ENCODE measurements at places on chromosomes 3 and 15.
A peak's percentile ranks its signal among the peaks of the same experiment; 100 is the strongest.

GRCh38 chr3:13132281-13132680 is 59.1 kb upstream of the IQSEC1 start:
- DNase-seq, result no peak

- no peak for DNase-seq
These were observed 25.4 kb downstream of the ALS2CL start for GRCh38 chr3:46668116-46668515.

DNA sequence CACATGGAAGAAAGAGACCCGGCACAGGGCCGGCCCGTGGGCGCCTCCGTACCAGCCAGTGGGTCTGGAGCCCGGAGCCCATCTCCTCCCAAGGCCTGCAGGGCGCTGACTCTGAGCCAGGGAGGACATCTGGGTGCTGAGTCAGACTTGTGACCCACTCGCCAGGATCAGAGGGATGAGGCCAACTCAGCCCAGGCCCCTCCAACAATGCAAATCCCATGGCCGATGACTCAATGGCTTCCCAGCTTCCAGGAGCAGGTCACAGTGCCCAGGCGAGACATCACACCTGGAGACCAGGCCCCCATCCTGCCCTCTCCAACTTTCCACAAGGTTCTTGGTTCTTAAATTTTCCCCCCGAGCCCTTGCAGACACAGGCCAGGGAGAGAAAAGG is 95.1 kb downstream of the LRIG1 start:
- DNase-seq, result no peak

- DNase-seq, result no peak
These were observed 91.2 kb downstream of the EOMES start for GRCh38 chr3:27630885-27631284.

- no peak for DNase-seq
These were observed 847.6 kb downstream of the TBL1XR1 start for GRCh38 chr3:176349706-176350105.

- DNase-seq, result no peak
These were observed 8.5 kb downstream of the MYO5C start for GRCh38 chr15:52287114-52287513.

- no peak for DNase-seq
These were observed 391.9 kb upstream of the THBS1 start for GRCh38 chr15:39188930-39189329.

DNA sequence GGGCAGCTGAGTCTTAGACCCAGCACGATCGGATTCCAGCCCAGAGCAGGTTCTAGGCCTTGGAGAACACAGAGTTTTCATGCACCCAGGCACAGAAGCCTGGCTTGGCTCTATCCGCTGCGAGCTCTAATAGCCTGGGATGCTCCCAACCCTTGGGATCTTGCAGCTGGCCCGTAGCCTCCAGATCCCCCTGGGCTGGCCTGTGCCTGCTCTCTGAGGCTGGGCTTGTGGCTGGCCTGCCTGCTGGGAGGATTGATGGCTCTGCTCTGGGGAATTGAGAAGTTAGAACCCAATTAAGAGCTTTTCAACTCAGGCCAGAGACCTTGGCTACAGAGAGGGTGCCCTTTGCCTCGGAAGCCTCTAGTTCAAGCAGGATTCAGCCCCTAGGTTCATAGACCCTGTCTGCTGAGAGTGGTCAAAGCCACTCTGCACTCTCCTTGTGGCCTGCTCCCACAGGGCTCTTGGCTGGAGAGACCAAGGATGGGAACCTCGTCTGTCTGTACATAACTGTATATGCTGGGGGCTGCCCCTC is 64.4 kb downstream of the MAGEF1 start:
- no peak for DNase-seq

GRCh38 chr3:105375750-105376511 is 9.2 kb downstream of the ALCAM start:
- DNase-seq, result no peak

DNA sequence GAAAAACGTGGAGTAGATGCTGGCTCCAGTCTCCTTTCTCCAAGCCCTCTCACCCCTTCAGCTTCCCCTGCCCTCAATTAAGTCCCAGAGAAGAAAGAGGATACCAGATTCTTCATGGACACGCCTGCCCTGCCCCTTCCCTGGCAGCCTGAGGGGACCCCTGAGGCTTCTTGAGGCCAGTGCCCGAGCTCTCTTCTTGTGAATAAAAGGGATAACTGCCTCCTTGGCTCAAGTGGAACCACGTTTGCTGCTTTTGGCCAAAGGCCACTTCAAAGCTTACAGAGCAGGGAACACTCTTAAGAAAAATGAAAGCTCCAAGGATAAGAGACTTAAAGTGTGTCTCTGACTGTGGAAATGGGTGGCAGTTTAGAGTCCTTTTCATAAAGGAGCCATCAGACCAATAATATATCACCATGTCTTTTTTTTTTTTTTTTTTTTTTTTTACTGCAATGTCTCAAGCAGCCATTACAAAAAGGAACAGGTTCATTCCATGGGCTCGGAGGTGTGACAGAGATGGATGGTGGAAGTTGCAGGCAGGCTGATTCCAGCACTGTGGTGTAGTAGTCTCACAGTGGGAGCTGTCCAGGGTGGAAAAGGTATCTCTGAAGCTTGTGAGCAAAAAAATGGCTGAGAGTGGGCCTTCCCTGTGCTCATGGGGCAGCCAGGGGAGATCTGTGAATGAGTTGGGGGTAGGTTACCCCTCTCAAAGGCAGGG is 108.8 kb downstream of the SEMA5B start:
- no peak for DNase-seq

GRCh38 chr3:131048030-131048429 is 21.4 kb downstream of the NEK11 start:
- no peak for DNase-seq

GRCh38 chr3:142724682-142725356 is 985 bp downstream of the TRPC1 start:
- DNase-seq, result no peak

DNA sequence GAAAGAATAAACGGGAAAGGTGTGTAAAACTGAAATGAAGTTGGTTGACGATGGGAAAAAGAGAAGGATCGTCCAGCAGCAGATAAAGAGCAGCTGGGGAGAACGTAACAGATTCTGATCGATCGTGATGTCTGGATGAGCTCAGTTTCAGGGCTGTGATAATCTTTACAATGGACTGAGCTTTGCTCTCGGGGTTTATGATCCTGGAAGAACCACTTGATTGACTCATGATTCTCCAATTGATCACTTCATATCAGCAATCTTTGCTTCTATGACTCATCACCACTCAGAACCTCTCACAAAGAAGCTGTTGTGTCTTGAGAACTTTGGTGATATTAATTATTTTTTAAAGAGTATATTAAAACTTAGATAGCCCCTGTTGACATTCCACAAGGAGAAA is 690.7 kb downstream of the TUSC7 start:
- DNase-seq, result no peak

DNA sequence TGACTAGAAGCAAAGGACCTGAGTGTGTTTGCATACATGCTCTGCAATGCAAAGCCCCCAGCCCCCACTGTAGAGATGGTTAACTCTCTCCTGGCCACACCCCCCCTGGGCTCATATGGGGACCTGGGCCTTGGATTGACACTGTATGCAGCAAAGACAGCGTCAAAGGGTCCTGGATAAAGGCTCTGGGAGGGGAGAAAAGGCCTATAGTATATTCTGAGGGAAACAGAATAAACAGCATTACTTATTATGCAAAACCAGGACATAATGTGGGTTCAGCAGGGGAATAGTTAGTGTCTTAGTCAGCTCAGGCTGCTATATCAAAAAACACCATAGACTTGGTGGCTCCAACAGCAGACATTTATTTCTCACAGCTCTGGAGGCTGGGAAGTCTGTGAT is 158.7 kb downstream of the APBA2 start:
- DNase-seq, result no peak

DNA sequence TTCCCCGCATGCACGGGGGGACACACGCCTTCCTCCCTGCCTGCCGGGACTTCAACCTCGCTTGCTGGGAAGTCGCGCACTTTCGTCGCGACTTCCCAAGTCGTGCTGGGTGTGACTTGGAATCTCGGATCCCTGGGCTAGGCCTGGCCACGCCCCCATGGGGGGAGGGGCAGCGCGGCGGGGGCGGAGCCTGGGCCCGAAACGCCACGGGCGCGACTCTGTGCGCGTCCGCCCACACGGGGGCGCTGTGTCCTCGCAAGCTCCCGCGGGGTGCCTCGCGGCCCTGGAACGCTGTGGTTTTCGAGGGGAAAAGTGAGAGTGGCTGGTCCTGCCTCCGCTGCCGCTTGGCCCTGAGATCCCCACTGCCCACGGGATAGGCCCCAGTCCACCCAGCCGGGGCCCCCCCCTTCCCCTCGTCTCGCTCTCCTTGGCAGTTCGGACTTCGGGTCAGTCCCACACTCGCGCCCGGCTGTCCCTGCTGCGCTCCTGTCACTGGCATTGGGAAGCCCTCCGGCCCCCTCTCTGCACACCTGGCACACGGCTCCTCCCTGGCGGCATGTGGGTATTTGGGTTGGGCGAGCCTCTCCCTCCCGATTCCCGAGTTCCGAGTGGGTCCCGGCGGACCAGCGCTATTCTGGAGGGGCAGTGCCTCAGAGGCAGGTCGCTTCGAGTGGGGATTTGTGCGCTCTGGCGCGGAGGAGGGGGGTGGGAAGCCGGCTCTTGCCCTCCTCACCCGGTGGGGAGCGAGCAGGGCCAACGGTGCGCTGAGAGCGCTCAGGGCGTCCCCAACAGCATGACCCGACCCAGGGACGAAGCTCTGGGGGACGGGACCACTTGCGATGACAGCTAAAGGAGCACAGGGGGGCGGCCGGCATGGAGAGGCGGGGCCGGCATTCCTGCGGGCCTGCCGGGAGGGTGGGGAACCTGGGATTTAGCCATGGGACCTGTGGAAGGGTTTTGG is 23.6 kb downstream of the SEC61A1 start:
- peak; percentile 93 for DNase-seq

- no peak for DNase-seq
These were observed 180.5 kb downstream of the THSD4 start for GRCh38 chr15:71295603-71296314.

- no peak for DNase-seq
These were observed 2.1 kb downstream of the LPP start for GRCh38 chr3:188156056-188156455.

GRCh38 chr3:43863966-43864933 is 173.5 kb downstream of the ABHD5 start:
- no peak for DNase-seq

GRCh38 chr3:33722191-33722590 is 4.1 kb upstream of the CLASP2 start:
- DNase-seq, result no peak

GRCh38 chr15:89728254-89728653 is 22.8 kb downstream of the MESP1 start:
- no peak for DNase-seq

DNA sequence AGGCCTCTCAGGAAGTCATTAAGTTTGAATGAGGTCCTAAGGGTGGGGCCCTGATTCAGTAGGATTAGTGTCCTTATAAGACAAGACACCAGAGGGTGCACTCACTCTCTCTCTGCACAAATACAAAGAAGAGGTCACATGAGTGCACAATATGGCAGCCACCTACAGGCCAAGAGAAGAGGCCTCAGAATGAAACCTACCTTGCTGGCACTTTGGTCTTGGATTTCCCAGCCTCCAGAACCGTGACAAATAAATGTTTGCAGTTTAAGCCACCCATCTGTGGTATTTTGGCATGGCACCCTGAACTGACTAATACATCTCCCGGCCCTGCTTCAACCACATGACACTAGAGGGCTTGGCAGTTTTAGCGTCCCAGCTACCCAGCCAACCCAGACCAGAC is 73.9 kb upstream of the CHRNB4 start:
- peak; percentile 41 for DNase-seq

DNA sequence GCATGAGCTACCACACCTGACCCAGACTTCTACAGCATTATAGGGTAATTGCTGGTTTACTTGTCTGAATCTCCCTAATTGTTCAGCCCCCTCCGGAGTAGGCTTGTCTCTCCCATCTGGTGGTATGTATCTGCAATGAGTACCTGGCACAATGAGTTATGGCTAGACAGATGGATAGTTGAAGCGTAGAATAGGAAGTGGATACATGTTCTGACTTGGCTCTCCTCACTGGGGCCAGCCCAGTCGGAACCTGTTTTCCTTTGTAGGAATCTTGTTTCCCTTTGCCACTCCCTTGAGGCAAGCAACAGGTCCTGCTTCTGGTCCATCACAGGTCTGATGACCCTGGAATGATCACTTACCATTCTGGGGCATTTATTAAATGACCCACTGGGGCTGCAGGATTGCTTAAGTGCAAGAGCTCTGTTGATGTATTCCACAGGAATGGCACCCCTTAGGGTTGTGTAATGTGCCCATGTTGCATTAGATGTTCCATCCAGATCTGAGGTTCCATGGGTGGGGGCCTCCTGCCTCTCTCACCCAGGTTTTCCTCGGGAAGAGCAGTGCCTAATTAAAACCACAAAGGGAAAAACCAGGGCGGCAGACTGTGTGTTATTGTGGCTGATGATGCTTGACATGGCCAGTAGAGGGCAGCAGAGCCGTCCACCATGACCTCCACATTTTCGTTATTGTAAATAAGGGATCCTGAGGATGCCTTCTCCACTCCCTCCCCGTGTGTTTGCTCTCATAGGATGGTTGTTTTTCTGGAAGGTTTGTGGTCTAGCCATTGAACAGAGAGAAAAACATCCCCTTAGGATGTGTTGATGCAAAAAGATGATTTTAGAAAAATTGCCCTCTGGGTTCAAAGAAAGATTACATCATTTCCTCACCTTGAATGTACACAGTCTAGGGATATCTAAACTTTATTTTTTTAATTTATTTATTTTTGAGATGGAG is 58.0 kb downstream of the CMTM8 start:
- peak; percentile 72 for DNase-seq

GRCh38 chr3:182970811-182971418 is 9.4 kb downstream of the DCUN1D1 start:
- DNase-seq, result no peak

DNA sequence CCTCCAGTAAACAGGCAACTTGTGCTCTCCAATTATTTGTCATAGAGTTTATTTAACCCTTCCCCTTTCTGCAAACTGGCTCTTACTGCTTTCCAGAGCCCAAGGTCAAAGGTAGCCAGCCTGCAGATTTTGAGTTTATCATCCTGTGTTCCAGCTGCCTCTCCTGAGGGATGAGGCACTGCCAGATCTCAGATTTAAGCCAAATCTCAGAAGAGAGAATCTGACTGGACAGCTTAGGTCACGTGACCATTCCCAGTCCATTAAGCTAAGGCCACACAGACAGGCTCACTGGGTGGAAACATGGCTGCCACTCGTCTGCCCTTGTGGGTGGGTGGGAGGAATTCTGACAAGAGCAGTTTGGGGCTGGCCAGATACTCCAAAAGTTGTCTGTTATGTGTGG is 8.6 kb upstream of the SIAH2 start:
- no peak for DNase-seq

- DNase-seq, result peak; percentile 6
These were observed at the start of gene SOX2 for GRCh38 chr3:181711325-181712135. TSS of gene SOX2 (plus strand) at chr3:181711925. CDS start at chr3:181712361, 436 bp downstream.
